ENCODE measurements at places on chromosomes 2 and 18. TPM values are rescaled to one million over a fixed set of nuclear protein-coding genes. Genes with fewer than 3 reads are reported as not detected.

Gene GLI2
- total RNA-seq, result 0.71 TPM

Gene RAX
- 2.0 TPM for total RNA-seq

Gene RFTN2
- 22.7 TPM for total RNA-seq

- ATAC-seq, result peak; percentile 43
These were observed 303.9 kb downstream of the EIPR1 start for GRCh38 chr2:3073704-3074103.

- ATAC-seq, result peak; percentile 88
These were observed 74.4 kb upstream of the MAP4K4 start for GRCh38 chr2:101623031-101623521.

DNA sequence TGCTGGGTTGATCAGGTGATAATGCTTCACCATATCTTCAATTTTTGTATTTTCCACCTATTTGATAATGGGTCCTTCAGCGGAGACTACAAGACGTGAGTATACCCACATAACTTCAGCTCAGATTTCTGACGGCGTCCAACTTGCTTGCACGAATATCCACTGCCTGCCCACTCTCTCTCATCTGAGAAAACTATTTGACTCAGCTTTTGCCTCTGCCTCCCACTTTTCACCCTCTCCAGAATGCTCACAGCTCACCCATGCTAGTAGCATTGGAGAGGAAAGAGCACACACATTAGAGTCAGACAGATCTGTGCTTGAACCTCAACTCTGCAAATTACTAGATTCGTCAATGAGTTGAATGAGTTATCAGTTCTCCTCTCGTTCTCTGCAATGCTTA, 166.8 kb downstream of the BCL2 start:
- ATAC-seq, result no peak

DNA sequence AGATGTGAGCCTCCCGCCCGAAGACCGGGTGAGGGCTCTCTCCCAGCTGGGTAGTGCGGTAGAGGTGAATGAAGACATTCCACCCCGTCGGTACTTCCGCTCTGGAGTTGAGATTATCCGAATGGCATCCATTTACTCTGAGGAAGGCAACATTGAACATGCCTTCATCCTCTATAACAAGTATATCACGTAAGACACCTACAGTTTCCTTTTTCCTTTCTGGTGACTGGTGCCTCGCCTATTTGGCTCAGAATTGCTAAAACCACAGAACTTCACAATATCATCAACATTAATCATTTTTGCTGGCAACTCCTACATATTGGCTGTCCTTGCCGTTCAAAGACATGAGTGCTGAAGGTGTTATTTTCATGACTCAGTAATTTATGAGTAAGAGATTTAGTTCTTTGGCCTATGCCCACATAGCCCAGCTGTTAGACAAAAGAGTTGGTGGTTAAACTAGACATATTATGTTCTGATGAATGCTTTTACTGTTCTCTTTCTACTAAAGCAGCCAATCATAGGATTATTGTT, 2.2 kb downstream of the STAMBP start:
- no peak for ATAC-seq

GRCh38 chr2:207734264-207734635, 22.8 kb downstream of the CCNYL1 start:
- no peak for ATAC-seq

DNA sequence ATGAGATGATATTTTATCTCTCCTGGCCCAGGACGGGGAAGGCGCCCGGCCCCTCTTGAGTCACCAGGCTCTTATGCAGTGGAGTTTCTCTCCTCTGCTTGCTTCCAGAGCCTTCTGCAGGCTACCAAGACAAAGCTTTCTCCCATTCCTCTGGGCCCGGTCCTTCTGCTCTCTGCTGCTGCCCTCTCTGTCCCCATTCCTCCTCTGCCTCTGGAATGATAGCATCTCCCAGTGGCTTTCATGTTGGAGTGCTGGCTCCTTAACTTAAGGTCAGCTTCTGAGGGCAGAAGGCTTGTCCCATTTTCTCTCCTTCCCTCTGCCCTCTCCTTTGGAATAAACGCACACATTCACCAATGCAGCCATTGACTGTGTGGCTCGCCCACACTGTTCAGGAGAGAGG, 86.2 kb downstream of the SDC1 start:
- ATAC-seq, result no peak

- no peak for ATAC-seq
These were observed 205.7 kb downstream of the EN1 start for GRCh38 chr2:118641711-118642110.

DNA sequence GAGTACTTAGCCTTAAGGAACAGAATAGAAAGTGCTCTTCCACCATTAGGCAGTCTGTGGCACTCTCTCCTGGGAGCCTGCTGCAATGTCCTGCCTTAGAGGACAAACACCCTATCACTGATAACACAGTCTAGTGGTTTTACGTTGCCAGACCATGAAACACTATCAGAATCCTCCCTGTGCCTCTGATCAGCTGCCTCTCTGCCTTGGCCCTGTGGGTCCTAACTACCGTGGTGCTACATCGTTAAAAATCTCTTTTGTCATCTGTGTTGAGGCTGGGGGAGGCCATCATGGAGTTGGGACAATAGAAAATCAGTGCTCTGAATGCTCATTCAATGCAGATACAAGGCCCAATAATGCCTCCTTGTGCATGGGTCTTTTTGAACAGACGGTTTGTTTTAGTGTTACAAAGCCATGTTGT, 11.9 kb upstream of the APCDD1 start:
- ATAC-seq, result peak; percentile 57

GRCh38 chr18:24983566-24984139, 368.3 kb downstream of the ZNF521 start:
- ATAC-seq, result no peak

DNA sequence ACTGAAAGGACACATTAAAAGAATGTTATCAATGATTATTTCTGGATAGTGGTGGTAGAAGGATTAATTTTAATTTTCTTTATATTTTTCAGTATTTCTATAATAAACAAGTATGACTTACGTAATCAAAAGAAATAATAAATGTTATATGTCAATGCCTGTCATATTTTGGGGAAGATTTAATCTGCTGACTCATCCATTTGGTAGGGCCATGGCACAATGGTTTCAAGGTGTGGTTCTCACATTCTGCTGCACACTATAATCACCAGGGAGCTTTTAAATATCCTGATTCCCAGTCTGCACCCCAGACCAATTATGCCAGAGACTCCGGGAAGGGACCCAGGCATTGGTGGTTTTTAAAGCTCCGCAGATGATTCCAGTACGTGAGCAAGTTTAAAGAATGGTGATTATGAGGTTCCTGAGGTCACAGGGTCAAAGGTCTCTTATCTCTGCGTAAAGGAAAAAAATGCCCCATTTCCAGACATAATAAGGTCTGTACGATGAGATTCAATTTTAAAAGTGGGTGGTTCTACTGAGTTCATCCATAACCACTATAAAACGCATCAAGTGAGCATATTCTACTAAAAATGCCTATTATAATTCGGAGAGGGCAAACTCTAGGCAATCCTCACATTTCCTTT, 27.2 kb downstream of the WIPF1 start:
- ATAC-seq, result no peak

- no peak for ATAC-seq
These were observed 550.8 kb upstream of the ZEB2 start for GRCh38 chr2:145070703-145071102.

- peak; percentile 94 for ATAC-seq
These were observed 2008.4 kb upstream of the PIK3C3 start for GRCh38 chr18:39946623-39947061.

GRCh38 chr2:25480561-25480960, 138.8 kb upstream of the DNMT3A start:
- no peak for ATAC-seq

GRCh38 chr2:81247648-81248047, 943.1 kb upstream of the LRRTM1 start:
- ATAC-seq, result no peak

- ATAC-seq, result peak; percentile 39
These were observed 515.5 kb upstream of the MYT1L start for GRCh38 chr2:2846332-2847208.

- ATAC-seq, result no peak
These were observed 152.1 kb upstream of the ID2 start for GRCh38 chr2:8529706-8530277.

DNA sequence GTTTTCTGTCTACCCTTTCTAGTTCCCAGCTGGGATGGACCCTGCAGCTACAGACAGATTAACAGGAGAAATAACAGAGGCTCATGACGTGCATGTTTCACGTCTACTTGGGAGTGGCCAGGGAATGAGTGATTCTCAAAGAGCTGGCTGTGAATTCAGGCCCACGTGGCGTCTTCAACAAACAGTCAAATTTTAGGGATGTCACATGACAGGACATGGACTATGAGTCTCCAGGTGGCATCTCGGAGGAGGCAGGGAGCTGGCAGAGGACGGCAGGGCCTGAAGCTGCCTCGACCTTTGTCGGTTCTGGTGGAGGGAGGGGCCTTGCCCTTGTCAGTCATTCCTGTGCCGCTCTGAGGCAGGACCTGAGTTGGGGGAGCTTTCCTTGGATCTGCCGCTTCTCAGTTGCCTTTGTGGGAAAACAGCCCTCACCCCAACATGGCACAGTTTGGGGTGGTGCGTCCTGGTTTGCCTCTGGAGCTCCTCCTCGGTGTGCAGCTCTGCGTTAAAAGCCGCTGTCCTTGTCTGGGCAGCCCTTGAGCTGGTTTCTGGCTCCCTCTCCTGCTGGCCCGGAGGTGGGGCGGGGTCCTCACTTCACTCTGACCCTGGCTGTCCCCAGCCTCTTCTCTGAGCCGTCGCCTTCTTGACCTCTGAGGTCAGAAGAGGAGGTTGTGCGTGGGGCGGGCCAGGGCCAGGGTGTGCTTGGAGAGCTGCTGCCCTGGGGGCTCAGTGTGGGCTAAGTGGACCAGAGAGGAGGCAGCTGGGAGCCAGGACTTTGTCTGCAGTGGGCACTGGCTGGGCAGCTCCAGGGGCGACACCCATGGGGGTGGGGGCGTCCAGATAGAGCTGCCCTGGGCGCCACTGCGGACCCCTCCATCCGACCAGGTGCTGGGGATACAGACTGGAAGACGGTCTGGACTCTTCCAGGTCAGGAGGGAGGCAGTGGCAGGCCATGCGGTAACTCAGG, 12.1 kb upstream of the GAL3ST2 start:
- ATAC-seq, result peak; percentile 73

- peak; percentile 26 for ATAC-seq
These were observed 7.1 kb downstream of the HOXD8 start for GRCh38 chr2:176136374-176137251.

Measured in motor neuron (in vitro differentiated cells).